ENCODE measurements at places on chromosomes 7 and 10.

DNA sequence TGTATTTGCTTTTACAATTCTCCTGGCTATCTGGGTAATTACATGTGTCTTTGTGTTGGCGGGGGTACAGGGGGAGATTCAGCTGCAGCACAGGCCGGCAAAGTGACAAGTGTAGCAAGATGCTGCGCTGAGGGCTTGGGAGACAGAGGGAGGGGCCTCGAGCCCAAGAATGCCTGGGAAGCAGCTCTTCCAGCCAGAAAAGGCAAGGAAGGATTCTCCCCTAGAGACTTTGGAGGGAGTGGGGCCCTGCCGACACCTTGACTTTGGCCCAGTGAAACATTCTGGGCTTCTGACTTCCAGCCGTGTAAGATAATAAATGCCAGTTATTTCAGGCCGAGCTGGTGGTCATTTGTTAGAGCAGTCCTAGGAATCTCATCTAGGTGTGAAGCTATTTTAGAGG is 7.2 kb upstream of the REPIN1 start:
- DNase-seq: no peak

GRCh38 chr10:124731551-124731950 is 12.6 kb downstream of the FAM53B start:
- no peak for DNase-seq

DNA sequence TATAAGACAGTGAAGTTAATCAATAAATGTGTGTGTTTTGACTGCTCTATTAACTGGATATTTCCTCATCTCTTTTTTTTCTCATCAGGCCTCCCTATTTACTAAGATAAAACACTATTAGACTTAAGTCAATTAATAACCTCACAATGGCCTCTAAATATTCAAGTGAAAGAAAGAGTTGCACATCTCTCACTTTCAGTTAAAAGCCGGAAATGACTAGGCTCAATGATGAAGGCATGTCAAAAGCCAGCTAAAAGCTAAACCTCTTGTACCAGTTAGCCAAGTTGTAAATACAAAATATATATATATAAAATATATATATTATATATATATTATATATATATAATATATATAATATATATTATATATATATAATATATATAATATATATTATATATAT is 127.0 kb upstream of the MEOX2 start:
- no peak for DNase-seq

DNA sequence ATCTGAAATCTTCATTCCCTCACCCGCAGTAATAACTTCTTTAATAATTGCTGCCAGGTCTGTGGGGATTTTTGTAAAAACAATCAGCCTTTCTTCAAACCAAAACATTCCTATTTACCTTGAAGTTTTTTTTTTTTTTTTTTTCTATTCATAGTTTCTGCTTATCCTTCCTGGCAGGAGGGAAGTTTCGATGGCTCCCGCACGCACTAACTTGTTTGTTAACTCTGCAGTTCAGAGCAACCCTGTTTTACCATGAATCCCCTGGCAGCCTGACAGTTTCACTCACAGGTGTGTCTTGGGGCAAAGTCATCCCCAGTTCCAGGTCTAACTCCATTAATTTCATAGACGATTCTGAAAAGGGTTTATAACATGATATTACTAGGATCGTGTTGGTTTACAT is 149.3 kb downstream of the KLF6 start:
- DNase-seq: no peak

GRCh38 chr7:129162732-129163131 is 18.2 kb downstream of the TSPAN33 start:
- no peak for DNase-seq

GRCh38 chr10:17808971-17809841 is at the start of gene MRC1:
MRC1 (plus strand) TSS chr10:17809348; CDS start chr10:17809466, 118 bp downstream.
- DNase-seq: no peak

DNA sequence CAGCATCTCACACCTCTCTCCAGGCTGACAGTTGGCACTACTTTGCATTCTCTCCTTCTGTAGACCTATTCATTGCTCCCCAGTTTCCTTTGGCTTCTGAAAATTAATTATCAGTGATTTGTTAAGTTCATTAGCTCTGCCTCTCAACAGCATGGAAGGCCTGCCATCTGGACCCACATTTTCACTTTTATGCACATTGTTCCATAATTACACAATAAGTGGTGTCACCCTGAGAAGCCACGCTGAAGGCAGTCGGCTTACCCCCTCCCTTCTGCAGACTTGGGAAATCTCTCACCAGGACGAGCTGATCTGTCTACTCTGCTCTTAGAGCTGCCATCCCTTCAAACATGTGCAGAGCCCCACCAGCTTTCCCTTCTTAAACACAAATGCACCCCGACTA is 64.7 kb downstream of the SLIT1 start:
- DNase-seq: no peak

- DNase-seq: no peak
Observed at GRCh38 chr10:7412928-7413282, 2.1 kb upstream of the SFMBT2 start.

- DNase-seq: no peak
Observed at GRCh38 chr7:387132-388022, 97.4 kb downstream of the FOXL3 start.

- no peak for DNase-seq
Observed at GRCh38 chr7:113548137-113548536, 370.7 kb downstream of the PPP1R3A start.

GRCh38 chr10:101062232-101063049 is 652 bp downstream of the KAZALD1 start:
- DNase-seq: peak; percentile 77

DNA sequence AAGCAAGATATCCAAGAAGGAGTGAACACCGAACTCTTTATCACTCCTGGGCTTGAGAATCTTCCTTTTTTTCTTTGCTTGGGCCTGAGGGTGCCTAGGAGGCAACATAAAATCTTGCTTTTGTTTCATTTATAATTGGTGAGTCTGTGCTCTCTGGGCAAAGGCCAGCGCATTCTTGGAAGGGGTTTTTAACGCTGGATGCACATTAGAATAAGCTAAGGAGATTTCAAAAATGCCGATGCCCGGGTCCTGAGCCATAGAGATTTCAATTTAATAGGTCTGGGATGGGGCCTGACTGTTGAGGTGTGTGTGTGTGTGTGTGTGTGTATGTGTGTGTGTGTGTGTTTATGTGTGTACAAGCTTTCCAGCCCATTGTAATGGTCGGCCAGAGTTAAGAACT is 62.0 kb upstream of the SORCS3 start:
- DNase-seq: no peak

DNA sequence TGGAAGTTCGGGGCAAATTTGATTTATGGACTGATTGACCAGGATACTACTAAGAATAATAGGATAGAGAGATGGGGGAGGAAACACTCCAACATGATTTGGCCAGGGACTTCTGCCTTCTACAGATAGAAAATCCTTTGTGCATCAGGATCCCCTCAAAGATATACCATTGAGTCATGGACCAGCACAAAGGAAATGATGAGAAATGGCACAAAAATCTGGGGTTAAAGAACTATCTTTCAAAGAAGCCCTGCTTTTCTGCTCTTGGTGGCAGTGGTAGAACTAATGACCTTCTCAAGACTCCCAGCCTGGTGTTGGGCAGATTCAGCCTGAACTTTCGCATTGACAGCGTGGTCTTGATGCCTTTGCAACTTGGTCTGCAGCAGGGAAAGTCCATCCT is 27.6 kb upstream of the LAMB1 start:
- no peak for DNase-seq

GRCh38 chr7:1787241-1787640 is 117.2 kb downstream of the ELFN1 start:
- DNase-seq: no peak

- peak; percentile 42 for DNase-seq
Observed at GRCh38 chr7:33886149-33886623, 19.2 kb upstream of the BMPER start.

DNA sequence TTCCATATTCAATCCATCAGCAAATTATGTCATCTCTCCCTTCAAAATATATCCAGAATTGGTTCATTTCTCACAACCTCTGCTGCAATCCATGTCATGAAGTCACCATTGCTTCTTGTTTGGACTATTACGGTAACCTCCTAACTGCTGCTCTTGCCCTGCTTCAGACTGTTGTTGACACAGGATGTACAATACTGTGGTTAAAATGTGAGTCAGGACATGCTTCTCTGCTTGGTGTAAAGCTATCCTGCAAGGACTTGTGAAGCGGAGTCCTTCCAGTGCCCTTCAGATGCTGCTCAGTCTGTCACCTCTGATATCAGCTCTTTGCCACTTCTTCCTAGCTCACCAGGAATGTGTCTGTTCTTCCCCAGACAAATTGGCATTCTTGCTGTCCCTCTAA is 10.4 kb upstream of the NXPH1 start:
- no peak for DNase-seq

DNA sequence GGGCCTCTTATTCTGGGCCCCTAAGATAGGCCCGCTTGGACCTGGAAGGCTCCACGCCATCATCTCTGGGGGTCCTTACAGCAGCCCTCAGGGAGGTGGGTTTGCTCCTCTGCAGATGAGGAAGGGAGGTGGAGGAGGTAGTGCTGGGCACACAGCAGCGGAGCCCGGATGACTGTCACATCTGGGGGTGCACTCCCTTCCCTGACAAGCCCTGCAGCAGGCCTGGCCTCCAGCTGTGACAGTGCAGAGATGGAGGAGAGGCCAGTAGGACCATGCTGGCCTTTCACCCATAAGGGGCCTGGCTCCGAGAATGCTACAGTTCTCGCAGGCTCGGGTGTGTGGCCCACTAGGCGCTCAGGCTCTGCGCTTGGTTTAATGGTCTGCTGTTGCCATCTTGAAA is 9.2 kb downstream of the GDF2 start:
- no peak for DNase-seq

GRCh38 chr7:36781011-36781738 is 56.9 kb upstream of the AOAH start:
- DNase-seq: no peak

GRCh38 chr7:114062810-114063209 is 144.0 kb upstream of the PPP1R3A start:
- no peak for DNase-seq

DNA sequence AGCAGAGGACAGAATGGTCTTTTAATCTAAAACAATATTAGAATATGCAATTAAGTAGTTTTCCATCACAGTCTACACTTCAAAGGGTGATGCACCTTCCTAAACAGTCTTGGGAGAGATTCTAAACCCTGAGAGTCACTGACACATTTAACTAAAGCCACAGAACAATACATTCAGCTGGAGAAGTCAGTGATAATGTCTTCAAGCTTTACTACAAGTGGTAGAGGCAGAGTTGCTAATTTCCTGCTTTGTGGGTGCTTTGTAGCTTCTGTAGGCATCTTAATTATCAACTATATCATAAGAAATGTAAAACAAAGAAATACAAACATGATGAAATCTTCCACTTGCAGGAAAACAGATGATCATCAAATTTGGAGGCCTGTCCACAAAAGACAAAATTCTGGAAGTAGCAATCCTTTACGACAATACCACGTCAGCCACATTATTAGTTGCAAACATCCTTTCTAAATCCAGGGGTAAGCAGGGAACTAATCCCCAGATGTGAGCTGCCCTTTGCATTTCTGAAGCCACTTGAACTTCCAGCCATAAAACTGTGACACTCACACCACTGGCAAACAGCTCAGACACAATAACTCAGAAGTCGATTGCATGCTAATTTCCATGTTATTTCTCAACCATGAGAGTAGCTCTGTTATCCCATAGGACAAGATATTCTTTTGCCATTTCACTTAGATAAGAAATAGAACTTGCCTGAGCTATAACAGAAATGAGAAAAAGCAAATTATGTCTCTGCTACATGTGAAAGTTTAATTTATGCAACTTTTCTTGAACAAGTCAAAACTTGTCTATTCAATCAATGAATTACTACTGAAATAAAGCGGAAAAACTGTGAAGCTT is 212.2 kb downstream of the FAM107B start:
- peak; percentile 52 for DNase-seq

DNA sequence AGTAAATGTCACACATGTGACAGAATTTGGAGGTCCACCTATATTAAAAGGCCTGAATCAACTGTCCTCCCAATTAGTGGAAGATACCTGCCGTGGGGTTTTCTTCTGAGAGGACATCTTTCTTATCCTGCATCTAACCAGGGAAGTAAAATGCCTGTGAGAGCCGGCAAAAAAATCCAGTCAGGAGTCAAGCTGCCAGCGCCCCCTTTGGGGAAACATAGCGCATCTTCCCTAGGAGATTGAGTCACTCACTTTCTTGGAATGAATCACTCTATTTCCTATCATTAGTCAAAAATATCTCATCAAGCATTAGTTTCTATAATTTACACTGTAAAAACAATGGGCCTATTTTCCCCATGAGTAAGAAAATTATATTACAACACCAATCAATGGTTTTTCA is 66.4 kb upstream of the ANK3 start:
- no peak for DNase-seq

- DNase-seq: no peak
Observed at GRCh38 chr10:73756183-73756582, 12.0 kb downstream of the SEC24C start.

DNA sequence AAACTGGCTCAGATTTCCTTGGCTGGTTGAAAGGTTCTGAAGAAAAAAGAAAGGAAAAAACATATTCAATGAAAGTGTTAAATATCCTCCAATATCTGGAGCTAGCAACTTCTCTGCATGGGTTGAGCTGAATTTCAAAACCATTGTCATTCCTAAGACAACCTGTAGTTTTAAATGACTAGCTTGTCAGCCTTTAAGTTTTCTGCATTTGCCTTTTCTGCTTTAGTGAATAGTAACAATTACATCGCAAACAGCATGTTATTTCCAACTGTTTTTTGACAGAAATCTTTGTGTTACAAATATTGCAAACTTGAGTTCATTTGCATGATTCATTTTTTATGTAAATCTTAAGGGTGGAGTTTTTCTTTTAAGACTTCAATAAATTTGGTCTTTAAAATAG is 852.3 kb upstream of the CELF2 start:
- no peak for DNase-seq

GRCh38 chr10:44668336-44668735 is 242.8 kb upstream of the TMEM72 start:
- DNase-seq: no peak

- DNase-seq: no peak
Observed at GRCh38 chr10:6916601-6917000, 336.5 kb upstream of the PRKCQ start.

DNA sequence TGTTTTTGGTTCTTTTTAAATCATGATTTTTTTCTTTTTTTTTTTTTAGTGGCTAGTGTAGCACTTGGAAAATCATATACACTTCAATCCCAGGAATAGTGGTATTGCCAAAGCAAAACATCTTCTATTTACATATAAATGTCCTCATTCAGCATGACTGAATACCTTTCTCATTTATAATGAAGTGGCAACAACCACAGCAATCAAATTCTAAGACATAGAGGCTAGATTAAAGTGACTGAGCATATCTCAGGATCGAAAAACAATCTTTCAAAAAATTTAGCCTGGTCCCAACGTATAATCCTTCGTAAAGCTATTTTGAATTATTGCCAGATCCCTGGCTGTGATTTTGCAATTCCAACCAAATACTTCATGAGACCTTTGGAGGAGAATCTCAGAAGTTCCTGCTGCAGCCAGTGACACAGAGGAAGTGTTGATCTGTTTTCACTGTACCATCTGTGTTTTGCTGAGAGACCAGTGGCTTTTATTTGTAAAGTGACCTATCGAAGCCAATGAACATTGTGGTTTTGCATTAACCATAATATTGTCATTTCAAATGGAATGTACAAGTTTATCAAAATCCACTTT is 29.8 kb upstream of the SP8 start:
- DNase-seq: no peak

Measured in HuH-7 (cell line).